ENCODE measurements at places on chromosomes 2 and 18.

GRCh38 chr2:120543899-120544298, 191.8 kb upstream of the GLI2 start:
- no peak for DNase-seq

DNA sequence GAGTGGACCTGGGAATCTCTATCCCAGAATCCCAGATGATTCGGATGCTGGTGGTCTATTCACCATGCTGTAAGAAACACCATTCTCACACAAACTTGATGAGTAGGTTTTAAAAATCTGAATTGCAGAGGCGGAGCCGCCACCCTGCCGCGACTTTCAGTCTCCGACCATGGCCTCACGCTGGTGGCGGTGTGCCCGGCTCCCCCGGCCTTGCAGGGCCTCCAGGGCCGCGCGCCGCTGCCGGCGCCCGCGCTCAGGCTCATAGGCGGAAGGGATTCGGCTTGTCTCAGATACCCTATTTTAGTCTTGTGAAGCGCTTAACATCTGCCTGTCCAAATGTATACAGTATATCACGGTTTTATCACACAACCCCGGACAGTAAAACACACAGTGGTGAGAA, 2.6 kb upstream of the PPM1B start:
- DNase-seq = no peak

- DNase-seq = no peak
Observed at GRCh38 chr18:10114717-10115463, 201.1 kb downstream of the VAPA start.

DNA sequence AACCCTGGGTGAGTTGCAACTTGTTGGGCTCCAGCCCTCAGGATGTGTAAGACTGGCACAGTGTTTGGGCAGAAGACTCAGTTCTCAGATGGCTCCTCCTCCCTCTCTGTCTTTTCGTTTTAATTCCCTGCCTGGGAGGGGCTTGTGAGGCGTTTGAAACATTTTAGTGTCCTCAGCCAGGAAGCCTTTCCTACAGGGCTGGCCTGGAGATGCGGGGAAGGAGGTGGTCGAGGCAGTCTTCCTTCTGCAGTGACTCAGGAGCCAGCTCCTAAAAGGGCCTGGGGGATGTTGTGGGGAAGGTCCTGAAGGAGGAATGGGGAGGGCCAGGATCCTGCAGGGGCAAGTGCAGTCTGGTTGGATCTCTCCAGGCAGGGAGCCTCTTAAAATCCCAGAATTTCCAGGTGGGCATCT, 22.1 kb upstream of the IGFBP5 start:
- DNase-seq = no peak

DNA sequence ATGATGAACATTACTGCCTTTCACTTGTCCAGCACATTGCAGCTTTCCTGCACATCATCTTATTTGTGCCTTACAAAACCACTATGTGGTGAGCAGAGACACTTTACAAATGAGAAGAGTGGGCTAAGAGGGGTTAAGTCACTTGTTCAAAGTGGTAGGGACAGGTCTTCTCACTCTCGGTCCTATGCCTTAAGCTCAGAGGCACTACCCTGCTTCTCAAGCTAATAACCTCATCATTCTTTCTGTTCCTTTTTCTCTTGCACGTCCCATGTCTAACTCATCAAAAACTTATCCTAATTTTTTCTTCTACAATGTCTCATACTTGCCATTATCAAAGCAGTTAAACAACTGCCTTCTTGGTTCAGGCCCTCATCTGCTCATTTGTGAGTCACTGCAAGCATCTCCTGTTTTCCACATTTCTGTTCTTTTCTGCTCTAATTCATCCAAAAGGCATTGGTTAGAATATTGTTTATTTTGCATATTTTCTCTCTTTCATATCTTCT, 21.9 kb upstream of the NCOA1 start:
- no peak for DNase-seq

DNA sequence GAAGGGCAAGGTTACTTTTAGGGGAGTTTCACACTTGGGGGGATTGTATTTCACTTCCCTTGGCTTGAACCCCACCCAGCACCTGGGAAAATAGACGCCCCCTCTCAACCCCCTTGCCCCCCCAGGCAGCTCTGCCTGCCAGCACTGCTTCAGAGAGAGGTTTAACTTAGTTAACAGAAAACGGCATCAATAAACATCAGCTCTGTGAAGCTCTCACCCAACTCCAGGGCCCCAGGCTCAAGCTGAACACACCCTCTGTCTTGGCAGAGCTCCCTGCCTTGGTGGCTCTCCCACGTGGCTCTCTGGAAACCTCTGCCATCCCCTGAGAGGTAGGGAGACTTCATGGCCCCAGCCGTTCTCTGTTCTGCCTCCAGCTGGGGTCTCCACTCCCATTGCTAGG, 244.1 kb downstream of the ACKR3 start:
- no peak for DNase-seq

DNA sequence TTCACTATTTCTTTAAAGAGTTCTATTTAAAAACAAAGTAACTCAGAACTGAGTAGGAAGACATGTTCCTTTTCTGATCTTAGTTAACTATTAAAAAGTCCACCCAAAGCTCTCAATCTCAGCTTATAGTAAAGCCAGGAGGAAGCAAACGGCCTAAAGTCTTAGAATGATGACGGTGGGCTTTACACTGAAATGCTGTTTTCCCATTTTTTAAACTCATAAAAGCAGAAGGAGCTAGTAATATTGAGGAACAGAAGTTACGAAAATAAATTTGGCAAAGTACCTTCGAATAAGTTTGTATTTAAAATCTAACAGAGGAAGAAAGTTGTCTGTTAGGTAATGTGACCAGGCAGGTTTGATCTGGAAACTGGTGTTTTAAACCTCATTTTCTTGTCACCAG, 111.1 kb downstream of the ZNF532 start:
- no peak for DNase-seq

Measured in RCC 7860 (cell line).